CD4-positive, alpha-beta T cell (primary cell): ENCODE measurements at places on chromosomes 12 and 14.

DNA sequence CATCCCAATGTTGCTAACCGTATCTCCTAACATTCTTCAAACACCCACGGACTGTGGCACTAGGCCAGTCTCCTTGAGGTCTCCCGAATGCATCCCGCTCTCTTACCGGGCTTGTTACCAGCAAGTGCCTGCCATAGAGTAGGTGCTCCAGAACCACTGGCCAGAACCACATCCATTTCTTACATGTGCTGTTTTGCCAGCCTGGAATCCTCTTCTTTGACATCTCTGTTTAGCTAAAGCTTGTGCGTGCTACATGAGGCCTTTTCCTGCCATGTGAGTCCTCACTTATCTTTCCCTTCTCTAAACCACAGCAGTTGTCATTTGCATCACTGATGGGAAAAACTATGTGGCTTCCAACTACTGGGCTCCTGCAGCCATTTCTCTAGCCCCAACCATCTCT lies 397.4 kb downstream of the PCNX1 start:
- no peak for DNase-seq

DNA sequence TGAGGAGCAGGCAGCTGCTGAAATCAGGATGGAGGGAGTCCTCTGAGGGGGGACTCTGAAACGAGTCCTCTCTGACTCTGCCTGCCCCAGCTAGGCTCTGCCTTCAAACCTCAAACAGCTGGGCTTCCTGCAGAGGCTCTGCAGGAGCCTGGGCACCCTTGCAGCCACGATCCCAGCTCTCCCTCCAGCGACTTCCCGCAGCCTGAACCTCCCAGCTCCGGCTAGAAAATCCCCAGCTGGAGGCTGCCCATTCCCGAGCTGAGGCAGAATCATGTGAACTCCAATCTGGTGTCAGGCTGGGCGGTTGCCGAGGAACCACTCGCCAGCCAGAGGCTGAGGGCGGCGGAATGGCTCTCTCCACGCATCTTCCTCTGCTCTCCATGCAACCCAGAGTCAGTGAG lies at the start of gene GPR68:
Gene GPR68 (minus strand): TSS at position 204 of the 401 bp plus-strand sequence. CDS start 9,654 bp downstream, outside the sequence.
- DNase-seq, result no peak

- DNase-seq, result no peak
These were observed 19.1 kb upstream of the DNAH10 start for GRCh38 chr12:123743002-123743401.

DNA sequence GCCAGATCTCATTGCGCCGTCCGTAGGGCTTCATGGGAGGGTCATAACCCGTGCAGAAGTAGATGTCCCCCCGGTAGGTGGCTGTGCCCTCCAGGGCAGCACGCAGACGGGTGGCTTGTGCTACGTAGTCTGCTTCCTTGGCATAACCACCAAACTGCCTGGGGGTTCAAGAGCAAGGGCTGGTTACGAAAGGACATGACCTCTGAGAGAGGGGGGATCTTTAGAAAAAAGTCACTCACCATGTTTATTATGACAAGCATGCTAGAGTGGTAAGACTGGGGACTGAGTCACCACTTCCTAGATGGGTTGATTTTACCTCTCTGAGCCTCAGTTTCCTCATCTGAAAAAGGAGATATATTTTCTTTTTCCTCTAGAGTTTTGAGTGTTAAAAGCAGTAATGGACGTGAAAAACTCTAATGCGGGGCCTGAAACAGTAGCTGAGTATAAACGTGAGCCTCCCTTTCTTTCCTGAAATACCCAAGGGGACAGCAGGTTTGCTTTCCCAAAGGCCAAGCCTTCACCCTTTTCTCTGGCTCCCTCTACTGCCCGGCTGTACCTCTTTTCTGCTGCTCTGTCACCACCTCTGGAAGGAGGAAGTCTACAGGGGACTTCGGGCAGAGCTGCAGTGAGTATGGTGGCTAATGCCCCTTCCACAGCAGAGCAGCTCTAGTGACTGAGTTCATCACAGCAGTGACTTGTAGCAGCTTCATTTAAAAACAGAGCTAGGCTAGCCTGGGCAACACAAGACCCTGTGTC lies 23.5 kb upstream of the GPRC5D start:
- DNase-seq, result no peak

- DNase-seq, result no peak
These were observed 91.3 kb downstream of the DUSP6 start for GRCh38 chr12:89260841-89261637.

DNA sequence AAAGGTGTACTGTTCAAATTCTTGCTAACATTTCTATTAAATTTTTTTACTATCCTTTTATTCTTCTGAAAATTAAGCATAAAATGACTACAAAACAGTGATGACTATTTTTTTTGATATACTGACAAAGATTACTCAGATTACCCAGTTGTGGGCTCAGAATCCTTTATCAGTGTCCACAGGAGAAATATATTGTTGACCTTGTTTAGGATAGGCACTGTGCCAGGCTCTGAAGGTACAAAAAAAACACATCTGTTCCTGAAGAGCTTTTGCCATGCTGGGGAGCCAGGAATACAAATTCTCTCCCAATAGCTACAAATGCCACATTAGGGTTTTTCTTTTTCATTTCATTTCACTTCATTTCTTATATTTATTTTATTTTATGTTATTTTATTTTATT lies 26.9 kb upstream of the GCH1 start:
- no peak for DNase-seq

DNA sequence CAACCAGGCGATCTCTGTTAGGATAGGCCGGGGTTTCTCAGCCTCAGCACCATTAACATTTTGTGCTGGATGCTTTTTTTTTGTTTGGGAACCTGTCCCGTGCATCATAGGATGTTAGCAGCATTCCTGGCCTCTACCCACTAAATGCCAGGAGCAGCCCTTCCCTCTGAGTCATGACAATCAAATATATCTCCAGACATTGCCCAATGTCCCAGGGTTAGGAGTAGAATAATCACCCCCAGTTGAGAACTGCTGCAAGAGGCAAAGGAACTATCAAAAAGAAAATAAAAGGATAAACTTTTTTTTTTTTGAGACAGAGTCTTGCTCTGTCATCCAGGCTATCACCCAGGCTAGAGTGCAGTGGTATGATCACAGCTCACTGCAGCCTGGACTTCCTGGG lies 76.0 kb downstream of the ACACB start:
- DNase-seq, result no peak

DNA sequence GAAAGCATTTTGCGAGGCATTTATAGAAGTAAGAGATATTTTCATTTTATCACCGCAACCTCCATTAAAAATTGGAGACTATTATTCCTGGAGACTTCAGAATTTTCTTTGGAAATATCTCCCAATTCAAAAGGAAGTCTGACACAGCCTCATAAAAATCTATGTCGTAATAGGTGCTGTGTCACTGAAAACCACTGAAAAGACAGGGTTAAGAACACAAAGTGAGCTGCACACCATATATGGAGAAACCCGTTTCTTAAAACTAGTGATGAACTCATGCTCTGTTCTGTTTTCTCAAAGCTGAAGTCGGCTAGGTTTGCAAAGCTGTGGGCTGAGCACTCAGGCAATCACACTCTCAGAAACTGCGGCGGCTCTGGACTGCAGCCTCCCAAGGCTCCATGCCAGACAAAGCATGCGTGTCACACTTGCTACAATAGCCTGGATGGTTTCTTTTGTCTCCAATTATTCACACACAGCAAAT lies at the start of gene GLIPR1:
Gene GLIPR1 (plus strand): TSS at position 287 of the 481 bp plus-strand sequence. CDS start 126 bp downstream, at position 413.
- DNase-seq, result peak; percentile 64

- no peak for DNase-seq
These were observed 27.2 kb upstream of the PPP2R5C start for GRCh38 chr14:101734246-101734847.

DNA sequence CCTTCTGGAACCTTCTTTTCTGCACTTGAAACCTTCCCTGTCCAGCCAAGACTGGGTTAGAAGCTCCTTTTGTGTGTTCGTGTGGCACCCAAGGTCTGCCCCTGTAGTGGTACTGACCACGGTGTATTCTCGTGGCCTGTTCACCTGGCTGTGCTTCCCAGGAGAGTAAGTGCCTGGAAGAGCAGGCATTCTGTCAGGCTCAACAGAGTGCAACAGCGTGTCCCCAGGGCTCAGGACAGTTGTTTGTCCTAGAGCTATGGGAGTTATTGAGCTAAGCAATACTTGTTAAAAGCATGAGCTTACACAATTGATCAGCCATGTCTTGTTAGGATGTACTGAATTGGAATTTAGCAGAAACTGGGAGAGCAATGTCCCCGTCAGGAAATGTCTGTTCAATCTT lies 12.9 kb upstream of the SLC38A2 start:
- DNase-seq, result no peak

- no peak for DNase-seq
These were observed 1.5 kb upstream of the FZD10 start for GRCh38 chr12:130160711-130161231.

- no peak for DNase-seq
These were observed 11.8 kb downstream of the FOXG1 start for GRCh38 chr14:28778138-28779117.

GRCh38 chr12:52914576-52915121 lies 9.8 kb upstream of the KRT8 start:
- no peak for DNase-seq

DNA sequence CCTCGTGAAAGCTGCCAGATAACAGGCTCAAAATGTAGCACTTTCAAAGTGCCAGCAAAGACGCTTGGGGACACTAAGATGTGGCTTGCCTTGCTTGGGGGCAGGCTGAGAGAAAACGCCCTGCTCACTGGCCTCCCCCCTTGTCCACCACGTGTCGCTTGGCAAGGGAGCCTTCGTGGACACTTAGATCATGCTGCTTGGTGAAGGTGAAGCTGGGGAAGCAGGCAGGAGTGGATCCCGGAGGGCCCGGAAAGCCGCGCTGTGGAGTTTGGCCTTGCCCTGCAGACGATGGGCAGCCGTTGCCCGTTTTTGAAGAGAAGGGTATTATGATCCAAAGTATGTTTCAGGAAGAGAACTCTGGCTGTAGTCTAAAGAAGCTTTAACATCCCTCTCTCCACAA lies 53.4 kb upstream of the BDKRB2 start:
- DNase-seq, result no peak

DNA sequence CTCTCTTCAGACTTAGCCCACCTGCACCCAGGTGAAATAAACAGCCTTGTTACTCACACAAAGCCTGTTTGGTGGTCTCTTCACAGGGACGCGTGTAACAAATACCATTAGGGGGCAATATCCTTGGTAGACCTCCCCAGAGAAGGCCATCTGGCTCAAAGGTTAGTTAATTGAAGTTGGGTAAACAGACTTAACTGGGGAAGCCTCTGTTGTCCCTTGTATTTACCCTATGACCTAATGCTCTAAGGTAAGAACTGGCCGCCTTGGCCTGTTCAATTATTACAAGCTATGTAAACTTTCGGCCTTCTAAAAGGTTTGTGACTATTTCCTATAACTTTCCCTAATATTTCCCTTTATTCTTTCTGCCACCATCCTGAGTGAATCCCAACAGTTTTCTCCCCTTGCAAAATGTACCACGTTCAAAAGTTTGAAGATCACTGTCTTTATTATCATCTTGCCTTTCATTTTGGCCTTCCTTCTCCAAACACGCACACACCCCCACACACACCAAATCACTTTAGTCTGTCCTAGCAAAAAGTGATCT lies 15.3 kb upstream of the LYZ start:
- no peak for DNase-seq

GRCh38 chr12:69913526-69913925 lies 88.5 kb downstream of the MYRFL start:
- DNase-seq, result no peak

GRCh38 chr12:15842108-15842507 lies 40.1 kb upstream of the STRAP start:
- DNase-seq, result no peak

- no peak for DNase-seq
These were observed 7.2 kb upstream of the DICER1 start for GRCh38 chr14:95164506-95164905.
